ENCODE measurements at places on chromosomes 16 and 17.

DNA sequence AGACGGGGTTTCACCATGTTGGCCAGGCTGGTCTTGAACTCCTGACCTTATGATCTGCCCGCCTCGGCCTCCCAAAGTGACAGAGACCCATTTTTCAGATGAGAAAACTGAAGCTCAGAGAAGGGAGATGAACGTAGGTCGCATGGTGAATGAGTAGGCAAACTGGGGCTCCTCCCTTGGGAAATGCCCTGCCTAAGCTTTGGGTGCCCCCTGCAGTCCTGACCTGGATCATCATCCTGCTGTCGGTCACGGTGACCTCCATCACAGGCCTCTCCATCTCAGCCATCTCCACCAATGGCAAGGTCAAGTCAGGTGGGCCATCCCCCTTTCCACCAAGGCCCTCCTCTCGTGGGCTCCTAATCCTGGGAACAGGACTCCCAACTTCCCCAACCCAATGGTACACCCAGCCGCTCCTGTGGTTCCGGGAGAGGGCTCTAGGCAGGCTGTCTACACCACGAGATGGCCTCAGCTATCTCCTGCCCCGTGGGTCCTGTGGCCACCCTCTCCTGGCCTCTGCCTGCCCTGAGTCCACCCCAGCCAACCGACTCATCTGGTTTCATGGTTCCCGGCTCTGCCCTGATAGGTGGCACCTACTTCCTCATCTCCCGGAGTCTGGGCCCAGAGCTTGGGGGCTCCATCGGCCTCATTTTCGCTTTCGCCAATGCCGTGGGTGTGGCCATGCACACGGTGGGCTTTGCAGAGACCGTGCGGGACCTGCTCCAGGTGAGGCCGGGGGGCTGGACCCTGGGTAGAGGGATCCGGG lies 4.7 kb downstream of the SLC12A3 start:
- peak; percentile 52 for DNase-seq

DNA sequence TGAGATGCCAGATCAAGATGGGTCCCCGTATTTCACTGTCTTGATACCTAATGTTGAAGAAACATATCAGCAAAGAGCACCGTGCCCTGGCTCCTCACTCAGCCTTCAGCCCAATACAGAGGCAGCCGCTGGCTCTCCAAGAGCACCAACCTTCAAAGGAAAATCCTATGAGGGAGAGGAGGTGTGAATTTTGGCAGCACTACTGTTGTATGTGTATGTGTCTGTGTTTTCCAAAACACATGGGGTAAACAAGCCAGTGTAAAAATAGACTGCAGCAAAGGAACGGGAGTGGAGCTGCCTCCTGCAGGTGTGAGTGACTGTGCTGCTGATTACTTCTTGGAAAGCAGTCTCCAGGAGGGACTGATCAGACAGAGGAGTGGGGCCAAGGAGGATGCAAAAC lies 194.0 kb upstream of the CDH5 start:
- no peak for DNase-seq

DNA sequence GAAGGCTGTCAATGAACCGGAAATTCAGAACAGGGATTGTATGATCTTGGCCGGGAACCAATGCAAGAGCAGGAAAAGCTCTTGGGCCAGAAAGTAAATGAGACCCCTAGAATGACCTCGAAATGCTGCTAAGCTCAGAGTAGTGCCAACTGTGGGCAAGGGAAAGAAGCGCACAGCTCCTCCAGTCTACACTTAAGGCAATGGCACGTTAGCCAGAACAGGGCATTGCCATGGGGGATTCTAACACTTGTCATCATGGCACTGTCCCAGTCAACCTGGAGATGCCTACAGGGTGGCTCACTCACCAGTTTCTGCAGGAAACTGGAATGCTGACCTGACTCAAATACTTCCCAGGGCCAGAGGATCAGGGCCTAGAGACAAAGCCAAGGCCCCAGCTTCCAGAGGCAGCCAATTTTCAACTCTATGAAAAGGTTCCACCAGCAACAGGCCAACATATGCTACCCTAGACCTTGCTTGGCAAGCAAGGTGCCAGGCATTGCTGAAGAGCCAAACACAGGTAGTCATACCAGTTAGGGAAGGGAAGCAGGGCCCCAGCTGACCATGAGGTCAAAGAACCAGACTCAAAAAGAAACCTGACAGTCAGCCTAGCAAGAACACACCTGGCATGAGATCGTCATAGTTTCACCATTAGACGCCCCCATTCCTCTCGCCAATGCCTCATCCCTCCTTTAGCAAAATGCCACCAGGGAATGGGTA lies 34.9 kb downstream of the ARHGAP17 start:
- DNase-seq, result no peak

- DNase-seq, result no peak
These were observed 29.8 kb downstream of the LRRC36 start for GRCh38 chr16:67356396-67356795.

DNA sequence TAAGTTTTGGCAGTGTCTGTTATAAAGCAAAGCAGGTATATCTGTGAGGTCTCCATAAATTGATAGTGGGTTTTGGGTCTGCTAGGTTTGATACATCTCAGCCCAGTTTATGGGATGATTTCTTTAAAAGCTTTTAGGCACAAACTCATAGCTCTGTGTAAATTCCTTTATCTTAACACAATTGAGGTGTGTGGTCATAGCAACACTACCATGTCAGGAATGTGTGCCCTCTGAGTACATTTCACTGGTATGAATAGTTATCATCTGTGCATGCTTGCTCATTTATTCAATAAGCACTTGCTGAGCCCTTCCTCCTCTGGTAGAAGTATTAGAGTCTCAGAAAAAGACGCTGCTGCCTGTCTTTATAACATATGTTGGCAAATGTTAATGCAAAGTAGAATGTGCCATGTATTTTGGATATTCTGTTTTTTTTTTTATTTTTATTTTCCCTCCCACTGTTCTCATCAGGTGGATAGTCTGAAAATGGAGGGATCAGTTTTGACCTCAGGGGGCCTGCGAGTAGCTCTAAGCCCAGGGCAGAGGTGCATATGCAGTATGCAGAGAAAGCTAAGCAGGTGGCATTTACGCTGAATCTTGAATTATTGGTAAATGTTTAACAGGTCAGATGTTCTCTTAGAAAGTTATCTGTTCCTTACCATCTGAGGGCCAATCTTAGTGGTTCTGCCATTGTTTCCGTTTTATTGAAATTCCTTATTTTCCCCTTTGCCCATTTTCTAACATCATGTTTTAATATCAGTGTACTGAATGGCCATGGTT lies 90.7 kb downstream of the WNT3 start:
- no peak for DNase-seq

DNA sequence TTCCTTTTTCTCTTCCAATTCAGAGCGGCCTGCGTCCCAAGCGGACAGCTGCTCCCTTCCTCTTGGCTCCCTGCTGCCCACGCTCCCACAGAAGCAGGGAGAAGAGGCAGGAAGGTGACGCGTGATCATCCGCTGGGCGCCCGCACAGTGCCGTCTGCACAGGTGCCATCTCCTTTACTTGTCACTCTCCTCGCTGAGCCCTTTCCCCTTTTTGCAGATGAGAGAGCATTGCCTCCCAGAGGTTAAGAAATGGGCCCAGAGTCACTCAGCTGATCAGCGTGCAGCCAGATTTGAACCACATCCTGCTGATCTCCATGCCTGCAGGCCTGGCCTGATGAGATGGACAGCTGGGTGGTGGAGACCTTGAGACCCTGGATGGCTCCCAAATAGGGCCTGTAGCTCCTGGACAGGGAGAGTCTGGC lies 299.8 kb downstream of the SEC14L1 start:
- DNase-seq, result peak; percentile 60

- DNase-seq, result no peak
These were observed 561 bp downstream of the AXIN1 start for GRCh38 chr16:351804-352520.

- no peak for DNase-seq
These were observed 15.5 kb upstream of the CUEDC1 start for GRCh38 chr17:57970710-57971109.

- no peak for DNase-seq
These were observed 9.8 kb downstream of the PGS1 start for GRCh38 chr17:78387977-78388941.
